Activated naive CD4-positive, alpha-beta T cell (primary cell): ENCODE measurements at places on chromosomes 2 and 18.

DNA sequence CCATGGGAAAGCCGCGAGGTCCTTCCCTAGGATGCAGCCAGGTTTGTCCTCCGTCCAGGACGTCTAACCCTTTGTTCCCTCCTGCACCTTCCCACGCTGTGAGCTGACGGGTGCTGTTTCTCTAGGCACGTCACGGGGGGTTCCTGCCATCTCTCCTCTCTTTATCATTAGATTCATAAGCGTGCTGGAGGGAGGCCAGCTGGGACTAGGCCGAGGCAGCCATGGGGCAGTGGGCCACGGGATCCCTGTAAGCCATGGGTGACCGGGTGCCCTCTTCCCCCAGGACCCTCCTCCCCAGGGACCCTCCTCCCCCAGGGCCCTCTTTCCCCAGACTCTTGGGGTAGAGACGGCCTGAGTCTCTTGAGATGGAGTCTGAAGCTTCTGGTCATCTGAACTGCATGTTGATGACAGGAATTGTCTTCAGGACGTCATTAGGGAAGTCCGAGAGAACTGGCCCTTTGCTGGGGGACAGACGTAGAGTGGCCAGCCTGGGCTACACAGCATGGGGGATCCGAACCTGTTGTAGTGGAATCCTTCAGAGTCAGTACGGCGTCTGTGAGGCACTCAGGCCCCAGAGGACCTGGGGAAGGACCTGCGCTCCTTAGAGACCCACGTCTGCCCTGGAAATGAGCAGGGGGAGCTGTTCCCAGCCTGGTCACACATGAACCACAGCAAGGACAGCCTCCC lies 108.1 kb downstream of the TPO start:
- no peak for DNase-seq

GRCh38 chr2:218893349-218894150 lies 12.9 kb downstream of the WNT10A start:
- DNase-seq, result no peak

GRCh38 chr18:38606841-38607240 lies 1041.2 kb upstream of the CELF4 start:
- no peak for DNase-seq

GRCh38 chr2:47602996-47603395 lies 179.9 kb upstream of the MSH6 start:
- no peak for DNase-seq

DNA sequence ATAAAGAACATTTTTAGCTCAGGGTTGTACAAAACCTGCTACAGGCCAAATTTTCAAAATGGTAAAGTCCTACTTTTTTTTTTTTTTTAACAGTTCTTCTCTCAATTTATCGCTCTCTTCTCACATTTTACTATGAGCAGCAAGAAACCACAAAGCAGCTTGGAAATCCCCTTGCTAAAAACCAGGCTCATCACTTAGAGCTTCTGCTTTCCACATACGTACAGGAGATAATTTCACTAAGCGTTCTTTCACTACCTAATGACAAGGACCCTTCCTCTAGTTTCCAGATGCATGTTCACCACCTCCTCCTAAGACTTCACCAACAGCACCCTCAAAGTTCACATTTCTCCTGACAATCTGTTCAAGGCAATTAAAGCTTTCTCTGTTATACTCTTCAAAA lies 294.9 kb upstream of the CYRIA start:
- DNase-seq, result no peak

GRCh38 chr18:62366992-62367391 lies 41.9 kb downstream of the TNFRSF11A start:
- DNase-seq, result no peak

- no peak for DNase-seq
These were observed 22.2 kb downstream of the SKA1 start for GRCh38 chr18:50397023-50397422.

GRCh38 chr18:7047336-7047735 lies 70.3 kb downstream of the LAMA1 start:
- no peak for DNase-seq

DNA sequence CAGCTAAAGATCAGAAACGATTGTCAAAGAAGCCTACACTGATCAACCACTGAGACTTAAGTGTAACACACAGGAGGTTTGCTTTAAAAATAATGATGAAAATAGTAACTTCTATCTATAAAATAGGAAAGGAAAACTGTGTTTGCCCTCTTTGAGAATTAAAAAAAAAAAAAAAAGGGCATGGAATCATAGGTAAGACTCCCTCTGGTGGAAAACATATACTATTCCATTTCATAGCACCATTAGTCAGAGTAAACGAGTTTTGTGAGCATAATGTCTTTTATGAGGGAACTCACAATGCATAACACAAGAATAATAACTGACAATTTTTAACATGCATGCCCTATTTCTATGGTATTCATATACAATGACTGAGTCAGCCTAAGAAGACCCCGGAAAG lies 36.3 kb downstream of the SLC35F5 start:
- DNase-seq, result no peak

DNA sequence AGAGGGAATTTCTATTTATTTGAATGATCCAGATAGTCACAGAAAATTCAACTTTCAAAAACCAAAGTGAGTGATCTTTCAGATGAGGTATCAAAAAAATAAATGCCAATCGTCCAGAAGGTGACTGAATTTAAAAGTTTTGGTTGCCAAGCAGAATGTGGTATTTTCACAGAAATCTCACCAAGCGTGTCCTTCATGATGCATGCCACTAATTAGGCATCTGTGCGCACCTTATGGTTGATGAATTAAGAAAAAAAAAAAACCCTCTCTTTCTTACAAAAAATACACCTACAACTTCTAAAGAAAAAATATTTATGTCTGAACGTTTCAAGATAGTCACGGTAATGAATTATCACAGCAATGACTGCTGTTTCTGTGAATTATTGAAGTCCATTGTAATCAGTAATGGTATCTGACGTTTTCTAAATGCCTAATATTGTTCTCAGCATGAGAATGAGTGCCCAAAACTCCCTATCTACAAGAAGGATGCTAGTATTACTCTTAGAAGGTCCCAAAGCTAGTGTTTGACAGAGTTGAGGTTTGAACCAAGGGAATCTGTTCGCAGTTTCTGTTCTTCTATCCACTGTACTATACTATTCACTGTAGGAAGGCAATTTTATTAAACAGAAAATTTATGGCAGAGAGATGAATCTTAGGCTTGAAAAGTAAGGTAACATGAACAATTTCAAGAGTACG lies 219.6 kb upstream of the NETO1 start:
- DNase-seq, result no peak

- no peak for DNase-seq
These were observed 128.2 kb downstream of the GALR1 start for GRCh38 chr18:77377813-77378212.

DNA sequence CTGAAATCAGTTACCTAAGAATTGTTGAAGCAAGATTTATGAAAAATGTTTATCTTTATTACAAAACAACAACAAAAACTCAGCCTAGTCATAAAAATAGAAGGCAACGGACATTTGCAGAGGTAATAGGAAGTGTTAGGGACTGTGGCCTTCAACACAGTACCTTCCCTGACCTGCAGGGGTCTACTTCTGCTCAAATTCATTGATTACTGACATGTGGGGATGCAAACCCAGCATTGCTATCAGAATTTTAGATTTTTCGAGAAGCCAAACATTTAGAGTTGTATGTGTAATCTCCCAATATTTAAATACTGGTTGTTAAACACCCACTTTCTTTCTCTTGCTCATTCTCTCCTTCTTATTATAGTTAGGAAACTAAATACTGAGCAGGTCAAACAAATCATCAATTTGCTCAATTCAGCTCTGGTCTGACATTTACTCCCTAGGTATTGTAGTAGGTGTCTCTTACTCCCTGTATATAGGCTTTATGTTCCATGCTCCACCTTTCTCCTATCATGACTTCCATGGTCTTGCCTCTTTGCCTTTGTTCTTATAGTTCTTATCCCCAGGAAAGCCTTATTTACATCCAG lies 198.5 kb downstream of the UBE2E3 start:
- no peak for DNase-seq

DNA sequence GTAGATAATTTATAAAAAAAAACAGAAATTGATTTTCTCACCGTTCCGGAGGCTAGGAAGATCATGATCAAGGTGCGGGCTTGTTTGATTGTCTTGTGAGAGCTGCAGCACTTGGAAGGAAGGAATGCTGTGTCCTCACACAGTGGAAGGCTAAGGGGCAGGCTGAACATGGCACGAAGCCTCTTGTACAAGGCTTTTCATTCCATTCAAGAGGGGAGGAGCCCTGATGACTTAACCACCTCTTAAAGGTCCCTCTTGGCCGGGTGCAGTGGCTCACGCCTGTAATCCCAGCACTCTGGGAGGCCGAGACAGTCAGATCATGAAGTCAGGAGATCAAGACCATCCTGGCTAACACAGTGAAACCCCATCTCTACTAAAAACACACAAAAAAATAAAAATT lies 39.2 kb downstream of the PID1 start:
- no peak for DNase-seq

- no peak for DNase-seq
These were observed 14.4 kb downstream of the HOXD3 start for GRCh38 chr2:176171351-176172006.

DNA sequence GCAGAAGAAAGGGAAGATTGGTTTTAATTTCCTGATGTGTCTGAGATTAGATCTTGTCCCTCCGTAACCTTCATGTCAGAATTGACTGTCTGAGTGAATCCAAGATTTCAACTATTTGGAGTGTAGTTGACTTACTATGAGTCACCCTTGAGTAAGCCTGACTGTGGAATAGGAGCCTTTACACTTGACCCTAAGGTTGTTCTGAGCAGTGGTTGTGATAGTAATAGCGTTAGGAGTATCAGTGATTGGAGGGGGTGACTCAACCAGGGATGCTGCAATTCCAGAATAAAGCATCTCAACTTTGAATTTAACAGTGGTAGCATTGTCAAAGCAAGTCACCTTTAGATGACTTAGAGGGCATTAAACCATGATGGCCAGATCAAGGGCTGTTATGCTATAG lies 979.5 kb upstream of the FAM98A start:
- no peak for DNase-seq

DNA sequence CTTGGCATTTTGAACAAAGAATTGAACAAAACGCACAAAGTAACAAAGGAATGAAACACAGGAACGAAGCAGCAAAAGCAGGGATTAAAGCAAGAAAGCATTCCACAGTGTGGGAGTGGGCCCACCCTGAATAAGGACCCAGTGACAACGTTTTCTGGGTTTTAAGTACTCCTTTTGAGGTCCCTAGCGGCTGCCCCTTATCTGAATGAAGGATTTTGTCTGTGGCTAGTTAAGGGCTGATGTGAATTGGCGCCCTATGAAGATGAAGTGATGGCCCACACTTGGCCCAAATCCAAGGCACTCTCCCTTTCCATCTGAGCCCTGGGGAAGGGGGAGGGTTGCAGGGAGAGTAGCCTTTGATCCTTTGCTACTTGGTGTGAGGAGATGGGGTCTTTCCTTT lies 7.8 kb upstream of the CCDC141 start:
- no peak for DNase-seq

GRCh38 chr2:33229646-33230045 lies 246.8 kb upstream of the RASGRP3 start:
- DNase-seq, result no peak

GRCh38 chr2:12313445-12314126 lies 403.1 kb upstream of the TRIB2 start:
- no peak for DNase-seq

GRCh38 chr2:201484805-201485204 lies 33.3 kb downstream of the STRADB start:
- DNase-seq, result no peak

DNA sequence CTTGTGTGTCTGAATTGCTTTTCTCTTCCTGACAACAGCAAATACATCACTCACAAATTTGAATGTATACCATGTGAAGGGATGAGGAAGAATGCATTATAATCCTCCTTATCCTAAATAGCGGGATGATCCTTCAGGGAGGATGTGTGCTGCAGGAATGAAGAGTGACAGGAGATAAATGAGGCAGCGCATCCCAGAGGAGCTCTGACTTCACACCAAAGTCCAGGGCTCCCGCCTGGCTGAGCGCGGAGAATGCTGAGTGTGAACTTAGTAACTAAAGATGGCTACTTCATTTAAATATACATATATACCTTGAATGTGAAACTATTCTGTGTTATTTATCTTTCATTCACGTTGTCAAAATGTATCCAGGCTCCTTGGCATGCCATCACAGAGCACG lies 145.2 kb upstream of the TPO start:
- DNase-seq, result no peak

- no peak for DNase-seq
These were observed 600.3 kb upstream of the GCFC2 start for GRCh38 chr2:76310894-76311633.

DNA sequence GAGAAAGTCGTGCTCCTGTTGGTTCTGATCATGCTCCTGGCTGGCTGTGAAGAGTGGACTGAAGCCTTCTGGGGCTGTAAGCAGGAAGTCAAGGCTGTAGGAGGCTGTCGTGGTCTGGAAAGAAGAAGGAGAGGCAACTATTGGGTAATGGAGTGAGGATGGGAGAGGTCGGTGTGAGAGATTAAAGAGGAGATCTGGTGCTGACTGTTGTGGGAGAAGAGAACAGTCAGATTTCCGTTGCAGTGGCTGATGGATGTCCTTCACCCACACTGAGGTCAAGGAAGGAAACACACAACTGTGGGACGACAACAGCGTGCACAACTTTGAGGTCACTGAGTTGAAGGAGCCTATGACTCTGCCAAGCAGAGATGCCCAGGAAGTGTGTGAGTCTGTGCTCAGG lies 2.8 kb upstream of the PSMD1 start:
- no peak for DNase-seq

GRCh38 chr2:147603876-147604275 lies 241.0 kb upstream of the ACVR2A start:
- DNase-seq, result no peak

DNA sequence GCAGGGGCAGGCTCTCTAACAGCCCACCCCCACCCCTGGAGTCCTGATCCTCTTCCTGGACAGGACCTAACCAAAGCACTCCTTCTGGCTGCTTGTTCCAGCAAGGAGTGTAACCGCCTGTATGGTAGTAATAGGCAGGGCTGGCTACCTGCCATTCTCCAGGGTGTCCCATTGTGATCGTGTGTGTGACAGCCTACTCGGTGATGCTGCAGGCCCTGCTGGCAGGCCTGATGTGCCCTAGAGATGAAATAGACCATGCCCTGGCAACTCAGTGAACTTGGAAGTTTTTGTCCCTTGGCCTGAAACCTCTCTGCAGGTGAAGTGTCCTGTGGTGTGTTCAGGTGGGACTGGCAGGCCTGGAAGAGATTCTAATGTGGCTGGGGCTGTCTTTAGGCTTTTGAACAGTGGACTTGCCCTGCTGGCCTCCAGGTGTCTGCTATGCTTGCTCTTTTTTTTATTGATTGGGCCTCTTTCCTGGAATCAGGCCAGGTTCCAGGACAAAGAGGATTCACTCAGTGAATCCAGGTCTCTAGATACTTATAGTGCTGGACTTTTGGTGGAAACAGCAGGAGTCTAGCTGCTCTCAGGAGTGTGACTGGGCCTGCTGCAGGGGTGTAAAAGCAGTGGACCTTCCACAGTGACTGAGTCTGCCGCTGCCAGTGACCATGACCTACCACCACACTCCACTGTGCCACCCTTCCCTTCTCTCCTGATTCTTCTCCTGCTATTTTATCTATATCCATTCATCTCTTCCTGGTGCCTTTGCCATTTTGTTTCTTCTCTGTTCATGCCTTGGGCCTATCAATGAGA lies 132.1 kb downstream of the CTIF start:
- no peak for DNase-seq
